Amniotic epithelial cell (primary cell): ENCODE measurements at places on chromosomes 12 and 14.

- no peak for DNase-seq
These were observed 29.7 kb downstream of the ESRRB start for GRCh38 chr14:76405627-76406026.

DNA sequence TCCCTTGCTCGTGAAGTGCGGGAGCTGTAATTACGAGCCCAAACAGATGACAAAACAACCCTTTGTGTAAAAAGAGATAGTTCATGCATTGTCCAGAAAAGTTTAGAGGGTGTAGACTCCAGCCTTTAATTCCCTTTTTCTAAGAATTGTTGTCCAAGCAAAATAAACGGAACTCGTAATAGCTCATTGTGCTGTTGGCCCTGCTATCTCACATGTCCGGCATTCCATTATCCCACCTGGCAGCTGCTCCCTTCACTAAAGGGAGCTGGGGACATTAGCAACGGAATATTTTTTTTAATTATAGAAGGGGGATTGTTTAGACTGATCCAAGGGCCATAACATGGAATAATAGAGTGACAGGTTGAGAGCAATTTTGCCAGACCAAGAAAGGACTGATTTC lies 277.5 kb upstream of the TBX3 start:
- DNase-seq, result no peak

GRCh38 chr14:63938198-63939005 lies 85.6 kb downstream of the SYNE2 start:
- peak; percentile 29 for DNase-seq

- no peak for DNase-seq
These were observed 25.2 kb downstream of the WNK1 start for GRCh38 chr12:777550-778047.

- peak; percentile 85 for DNase-seq
These were observed 29.7 kb downstream of the RAD9B start for GRCh38 chr12:110531741-110532333.

- peak; percentile 58 for DNase-seq
These were observed 21.4 kb upstream of the PLEKHG3 start for GRCh38 chr14:64682843-64683242.

DNA sequence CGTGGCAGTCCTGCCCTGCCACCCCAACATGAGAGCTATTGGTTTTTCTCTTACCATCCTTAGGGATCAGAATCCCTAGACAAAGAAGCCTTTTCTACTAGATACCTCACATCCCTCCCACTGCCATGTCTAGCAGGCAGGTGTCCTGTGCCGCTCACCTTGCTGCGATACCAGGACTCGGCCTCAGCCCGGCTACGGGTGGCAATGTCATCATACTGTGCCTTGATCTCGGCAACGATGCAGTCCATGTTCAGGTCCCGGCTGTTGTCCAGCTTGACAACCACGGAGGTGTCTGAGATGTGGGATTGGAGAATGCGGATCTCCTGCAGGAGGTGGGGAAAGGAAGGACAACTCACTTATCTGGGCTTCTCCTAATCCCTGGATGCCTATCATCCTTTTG lies 4.5 kb downstream of the KRT83 start:
- DNase-seq, result no peak

GRCh38 chr12:10169104-10169503 lies 2.8 kb downstream of the OLR1 start:
- DNase-seq, result peak; percentile 68

DNA sequence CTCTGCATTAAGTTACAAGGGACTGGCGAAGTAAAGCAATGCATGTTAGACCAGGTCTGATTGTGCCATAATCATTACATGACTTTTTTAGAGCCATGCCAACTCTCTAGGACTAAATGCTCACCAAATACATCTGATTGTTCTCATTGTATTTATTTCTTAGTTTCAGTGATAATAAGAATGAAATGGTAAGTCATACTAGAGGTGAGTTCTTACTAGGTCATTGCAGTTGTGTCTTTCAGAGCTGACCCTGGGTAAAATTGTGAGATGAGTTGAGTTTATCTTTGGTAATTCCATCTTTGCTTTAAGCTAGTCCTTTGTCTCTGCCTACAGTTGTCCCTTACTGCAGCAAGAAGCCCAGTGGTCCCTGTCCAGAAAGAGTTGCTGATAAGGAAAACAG lies 73.2 kb downstream of the PRKCH start:
- DNase-seq, result no peak

DNA sequence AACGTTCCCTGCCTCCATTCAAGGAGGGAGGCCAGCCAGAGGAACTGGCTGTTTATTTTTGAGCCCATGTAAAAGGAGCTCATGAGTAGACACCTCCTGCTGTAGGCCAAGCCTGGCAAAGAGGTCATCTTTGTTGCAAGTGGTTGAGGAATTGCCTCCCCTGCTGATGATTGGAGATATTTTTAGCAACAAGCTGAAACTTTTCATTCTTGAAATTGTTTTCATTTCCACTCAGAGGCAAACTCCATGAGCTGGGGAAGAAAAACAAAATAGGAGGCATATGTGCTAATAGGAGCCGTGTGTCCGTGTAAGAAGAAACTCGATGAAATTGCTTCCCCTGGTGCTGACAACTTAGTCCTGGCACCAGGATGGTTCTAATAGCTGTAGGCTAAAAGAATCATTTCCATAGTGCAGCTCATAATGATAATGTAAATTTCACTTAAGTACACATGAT lies 440.1 kb upstream of the FAR2 start:
- DNase-seq, result peak; percentile 74

GRCh38 chr12:124884587-124885438 lies 21.1 kb upstream of the SCARB1 start:
- DNase-seq, result no peak

- DNase-seq, result no peak
These were observed 72.9 kb downstream of the FRMD6 start for GRCh38 chr14:51724650-51725049.

DNA sequence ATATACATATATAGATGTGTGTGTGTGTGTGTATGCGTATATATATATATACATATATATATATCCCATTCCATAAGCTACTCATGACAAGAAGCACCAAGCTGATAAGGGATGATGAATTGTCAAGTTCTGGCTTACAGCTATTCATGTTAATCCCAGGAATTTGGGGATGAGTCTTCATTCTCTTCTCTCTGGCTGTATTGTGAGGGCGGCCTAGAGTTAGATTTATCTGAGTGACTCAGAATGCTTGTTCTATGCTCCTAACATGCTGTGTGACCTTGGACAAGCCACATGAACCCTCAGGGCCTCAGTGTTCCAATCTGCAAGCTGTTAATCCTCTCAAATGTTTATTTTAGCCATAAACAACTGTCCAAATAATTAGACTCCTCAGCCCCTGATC lies 749.0 kb downstream of the MED13L start:
- DNase-seq, result peak; percentile 93

GRCh38 chr14:57657487-57657886 lies 163.8 kb upstream of the CCDC198 start:
- peak; percentile 21 for DNase-seq

DNA sequence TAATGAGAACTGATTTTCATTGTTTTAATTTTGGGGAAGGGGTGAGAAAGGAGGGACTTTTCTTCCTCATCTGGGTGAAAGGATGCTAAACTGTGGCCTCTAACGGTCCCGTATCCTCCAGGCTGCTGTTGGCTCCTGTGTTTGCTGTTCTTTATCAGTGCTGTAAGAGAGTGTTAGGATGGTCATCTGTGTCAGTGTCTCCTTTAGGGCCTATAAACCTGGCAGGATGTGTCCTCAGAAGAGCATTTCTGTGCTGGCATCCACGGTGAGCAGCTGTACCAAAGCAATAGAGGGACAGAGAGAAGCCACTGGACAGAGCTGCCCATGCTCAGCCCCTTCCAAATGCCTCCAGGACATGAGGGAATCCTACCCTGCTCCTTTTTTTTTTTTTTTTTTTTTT lies 253.1 kb downstream of the ZFP36L1 start:
- no peak for DNase-seq

DNA sequence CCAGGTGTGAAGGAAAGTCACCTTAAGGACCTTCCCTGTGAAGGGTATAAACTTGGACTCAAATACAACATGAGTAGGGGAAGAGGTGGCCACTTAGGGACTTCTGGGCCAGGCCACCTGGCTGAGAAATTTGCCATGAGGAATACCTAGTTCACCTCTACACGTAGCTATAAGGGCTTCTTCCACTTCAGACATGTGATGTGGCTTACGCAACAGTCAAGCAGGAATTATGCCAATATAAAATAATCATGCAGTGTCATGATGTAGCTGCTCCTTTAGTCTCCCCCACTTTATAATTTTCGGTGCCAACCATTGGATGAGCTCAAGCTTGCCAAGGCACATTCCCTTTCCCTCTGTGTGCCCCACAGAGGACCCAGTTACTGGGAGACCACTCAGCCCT lies 166.6 kb upstream of the BCL2L14 start:
- no peak for DNase-seq

DNA sequence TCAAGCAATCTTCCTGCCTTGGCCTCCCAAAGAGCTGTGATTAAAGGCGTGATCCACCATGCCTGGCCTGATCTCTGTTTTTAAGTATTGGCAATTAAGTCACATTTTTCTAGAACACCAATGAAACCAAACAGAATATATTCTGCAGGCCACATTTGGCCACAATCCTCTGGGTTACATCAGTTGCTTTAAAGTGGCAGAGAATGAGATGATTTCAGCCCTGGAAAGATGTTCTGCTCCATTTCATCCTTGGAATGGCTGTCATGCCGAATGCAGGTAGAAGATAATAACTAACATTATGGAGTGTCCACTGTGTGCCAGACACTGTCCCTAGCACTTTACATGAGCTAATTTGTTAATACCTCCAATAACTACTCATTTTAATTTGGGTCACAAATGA lies 154.4 kb downstream of the PTPN11 start:
- DNase-seq, result no peak

GRCh38 chr12:130634866-130635265 lies 81.2 kb downstream of the RIMBP2 start:
- DNase-seq, result no peak

DNA sequence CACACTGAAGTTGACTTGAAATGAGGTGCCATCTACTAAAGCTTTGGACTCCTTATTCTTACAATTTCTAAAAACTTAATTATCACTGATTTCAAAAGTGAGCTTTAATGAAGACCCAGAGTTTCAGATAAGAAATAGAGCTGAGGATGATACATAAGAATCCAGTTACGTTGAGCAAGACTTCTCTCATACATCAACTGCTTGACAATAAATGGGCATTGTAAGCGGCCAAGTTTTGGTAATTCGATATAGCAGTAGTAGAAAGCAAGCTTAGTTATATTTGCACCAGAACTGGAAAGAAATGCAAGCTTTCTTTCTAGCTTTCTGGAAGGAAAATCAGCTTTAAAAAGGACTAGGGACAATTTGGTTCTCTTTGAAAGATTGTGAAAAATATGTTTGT lies 1359.6 kb downstream of the FSCB start:
- DNase-seq, result peak; percentile 5

DNA sequence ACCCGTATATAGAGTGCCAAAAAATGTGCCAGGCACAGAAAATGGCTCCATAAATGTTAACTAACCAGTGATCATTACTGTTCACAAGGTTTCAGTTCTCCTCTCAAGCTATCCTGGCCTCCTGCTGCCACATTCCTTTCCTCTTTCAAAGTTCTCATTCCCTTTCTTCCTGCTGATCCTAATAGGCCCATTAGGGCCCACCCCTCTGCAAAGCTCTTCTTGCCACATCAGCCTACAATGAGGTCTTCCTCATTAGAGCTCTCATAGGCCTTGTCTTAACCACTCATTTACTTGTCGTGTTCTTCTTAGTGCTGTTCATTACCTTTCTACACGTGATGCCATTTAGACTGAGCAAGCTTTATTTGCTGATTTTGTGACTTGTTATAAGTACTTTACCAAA lies 40.5 kb downstream of the RPS29 start:
- DNase-seq, result no peak

DNA sequence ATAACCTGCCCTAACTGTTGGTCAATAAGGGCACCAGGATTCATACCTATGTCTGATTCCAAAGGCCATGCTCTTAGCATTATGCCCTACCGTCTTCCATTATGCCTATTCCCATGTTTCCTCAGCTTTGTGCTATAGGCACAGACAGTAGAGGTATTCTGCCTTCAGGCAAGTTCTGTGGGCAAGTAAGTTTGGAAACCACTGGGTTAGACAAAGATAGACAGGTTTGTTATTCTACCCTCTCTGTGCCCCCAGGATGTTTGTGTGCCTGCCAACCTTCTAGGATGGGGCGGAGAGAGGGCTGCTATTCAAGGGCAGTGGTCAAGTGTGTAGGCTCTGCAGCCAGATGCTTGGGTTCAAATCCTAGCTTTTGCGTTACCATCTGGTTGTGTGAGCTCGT lies 4.6 kb downstream of the RAPGEF3 start:
- DNase-seq, result no peak

- no peak for DNase-seq
These were observed at the start of gene RPGRIP1 for GRCh38 chr14:21279783-21280182. TSS of gene RPGRIP1 (plus strand) at chr14:21280083. CDS start at chr14:21287977, 7,894 bp downstream.

DNA sequence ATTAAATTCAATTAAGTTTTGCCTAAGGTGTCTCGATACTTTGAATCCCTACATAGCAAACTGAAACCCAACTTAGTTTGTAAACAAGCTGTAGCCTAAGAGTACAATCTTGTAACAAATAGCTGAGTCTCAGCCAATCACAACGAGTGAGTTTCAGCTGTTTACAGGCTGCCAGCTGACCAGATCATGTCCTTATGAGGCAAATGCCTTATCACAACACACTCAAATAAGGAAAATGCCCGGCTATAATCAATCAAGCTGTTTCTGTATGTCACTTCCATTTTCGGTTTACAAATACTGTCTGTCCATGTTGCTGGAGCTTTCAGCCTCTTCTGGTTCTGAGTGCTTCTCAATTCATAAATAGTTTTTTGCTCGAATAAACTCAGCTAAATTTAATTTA lies 943.8 kb downstream of the SLC16A7 start:
- peak; percentile 68 for DNase-seq

DNA sequence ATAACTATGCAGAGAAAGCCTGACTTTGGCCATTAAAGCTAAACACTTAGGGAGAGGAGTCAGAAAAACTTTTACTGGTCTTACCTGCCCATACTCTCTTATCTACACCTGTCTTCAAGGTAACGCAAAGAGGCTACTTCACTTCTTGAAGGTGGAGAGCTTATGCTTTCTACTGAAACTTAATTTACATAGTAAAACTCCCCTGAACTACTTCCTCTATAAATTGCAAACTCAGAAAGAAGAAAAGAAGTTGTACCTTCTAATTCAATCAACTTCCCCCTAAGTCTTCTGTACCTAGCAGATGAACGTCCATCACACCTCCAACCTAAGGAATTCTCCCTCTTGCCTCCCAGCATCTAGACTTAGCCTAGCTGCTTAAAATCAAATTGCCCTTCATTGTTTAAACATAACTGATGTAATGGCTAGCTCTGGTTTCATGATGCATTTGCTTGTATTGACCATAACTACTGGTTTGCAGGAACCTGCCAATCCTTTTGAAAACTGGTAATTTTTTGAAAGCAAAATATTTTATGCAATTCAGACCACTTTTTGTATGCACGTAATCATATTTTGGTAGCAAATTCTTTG lies 87.7 kb downstream of the STON2 start:
- no peak for DNase-seq
